ENCODE measurements at places on chromosomes 2 and 18.

GRCh38 chr2:142190805-142191204 lies 60.0 kb upstream of the LRP1B start:
- no peak for DNase-seq

- no peak for DNase-seq
These were observed 97.0 kb upstream of the EPAS1 start for GRCh38 chr2:46200100-46200690.

DNA sequence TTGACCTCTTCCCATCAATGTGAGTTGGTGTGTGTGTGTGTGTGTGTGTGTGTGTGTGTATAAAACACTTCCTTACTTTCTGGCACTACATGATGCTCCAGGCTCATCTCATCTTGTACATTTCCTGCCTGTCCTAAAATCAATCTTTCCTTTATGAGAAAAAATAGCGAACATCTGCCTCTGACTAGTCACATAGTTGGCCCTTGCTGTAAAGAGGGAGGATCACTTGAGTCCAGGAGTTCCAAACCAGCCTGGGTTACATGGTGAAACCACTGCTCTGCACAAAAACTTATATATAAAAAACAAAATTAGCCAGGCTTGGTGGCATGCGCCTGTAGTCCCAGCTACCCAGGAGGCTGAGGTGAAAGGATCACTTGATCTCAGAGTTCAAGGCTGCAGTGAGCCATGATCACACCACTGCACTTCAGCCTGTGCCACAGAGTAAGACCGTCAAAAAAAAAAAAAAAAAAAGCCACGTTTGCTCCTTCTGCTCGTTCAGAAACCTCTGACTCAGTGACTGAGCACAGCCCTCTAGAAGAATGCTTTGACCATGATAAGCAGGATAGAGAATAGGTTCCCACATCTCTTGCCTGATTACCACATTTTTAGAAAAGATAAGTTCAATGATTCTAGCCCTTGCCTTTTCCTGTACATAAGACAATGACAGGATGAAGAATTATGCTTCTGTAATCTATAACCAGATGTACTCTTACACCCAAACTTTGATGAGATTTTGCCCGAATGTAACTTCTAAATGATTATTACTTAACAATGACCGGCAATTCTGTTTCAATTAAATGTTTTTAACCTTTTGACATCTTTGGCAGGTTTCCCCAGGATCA lies 45.2 kb upstream of the ST3GAL5 start:
- peak; percentile 52 for DNase-seq

DNA sequence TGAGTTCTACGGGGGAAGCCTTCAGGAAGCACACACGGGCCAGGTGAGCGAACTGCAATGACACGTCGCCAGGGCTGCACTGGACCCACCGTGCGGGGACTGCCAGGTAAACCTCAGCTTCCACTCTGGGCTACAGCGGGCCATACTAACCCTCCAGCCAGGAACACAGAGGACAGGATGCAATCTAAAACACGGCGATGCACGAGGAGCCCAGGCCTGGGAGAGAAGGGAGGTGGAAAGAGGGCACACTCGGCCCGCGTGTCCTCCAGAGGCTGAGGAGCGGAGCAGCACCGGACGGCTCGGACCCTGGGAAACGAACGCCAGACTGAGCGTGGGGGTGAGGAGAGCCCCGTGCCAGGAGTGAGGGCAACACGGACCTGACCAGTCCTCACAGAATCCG lies 69.3 kb downstream of the HDAC4 start:
- no peak for DNase-seq

- DNase-seq = no peak
These were observed 573 bp downstream of the WDR7 start for GRCh38 chr18:56651771-56652092.

Measured in hepatocyte (in vitro differentiated cells).